Right cardiac atrium (tissue), 5 donors: ENCODE measurements at places on chromosomes 4 and X. TPM values are rescaled to one million over a fixed set of nuclear protein-coding genes. Genes with fewer than 3 reads are reported as not detected.

DNA sequence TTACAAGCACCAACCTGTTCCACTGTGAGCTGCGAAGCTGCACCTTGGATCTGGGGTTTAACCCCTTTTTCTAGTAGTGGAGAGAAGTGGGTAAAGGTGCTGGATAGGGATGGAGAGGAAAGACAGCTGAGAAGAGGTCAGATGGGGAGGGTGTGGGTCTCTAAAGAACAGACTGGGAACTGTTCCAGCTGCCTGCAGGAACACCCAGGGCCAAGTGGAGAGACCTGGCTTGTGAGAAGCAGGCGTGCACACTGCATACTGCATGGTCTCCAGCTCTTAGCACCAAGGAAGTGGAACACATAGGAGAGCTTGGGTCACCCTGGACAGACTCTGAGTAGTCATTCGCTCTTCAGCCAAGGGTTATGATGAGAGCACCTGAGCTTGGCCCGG, 16.1 kb downstream of the BCOR start:
- peak; percentile 4 for DNase-seq

- no peak for DNase-seq
Measured at GRCh38 chr4:114807759-114808404, 209.3 kb downstream of the UGT8 start.

USP26 gene
- polyA plus RNA-seq: not detected

GRCh38 chr4:1168191-1169101, 3.9 kb downstream of the SPON2 start:
- DNase-seq: no peak

- no peak for DNase-seq
Measured at GRCh38 chr4:186296481-186296880, 30.5 kb downstream of the F11 start.

GRCh38 chr4:81257021-81257420, 42.0 kb upstream of the PRKG2 start:
- DNase-seq: no peak

GRCh38 chrX:119181491-119181890, 53.9 kb upstream of the KIAA1210 start:
- peak; percentile 33 for DNase-seq

PRPS2 gene
- 3.6 TPM for polyA plus RNA-seq

PCSK1N gene
- polyA plus RNA-seq: 9.6 TPM

CCDC160 gene
- polyA plus RNA-seq: 0.34 TPM

DNA sequence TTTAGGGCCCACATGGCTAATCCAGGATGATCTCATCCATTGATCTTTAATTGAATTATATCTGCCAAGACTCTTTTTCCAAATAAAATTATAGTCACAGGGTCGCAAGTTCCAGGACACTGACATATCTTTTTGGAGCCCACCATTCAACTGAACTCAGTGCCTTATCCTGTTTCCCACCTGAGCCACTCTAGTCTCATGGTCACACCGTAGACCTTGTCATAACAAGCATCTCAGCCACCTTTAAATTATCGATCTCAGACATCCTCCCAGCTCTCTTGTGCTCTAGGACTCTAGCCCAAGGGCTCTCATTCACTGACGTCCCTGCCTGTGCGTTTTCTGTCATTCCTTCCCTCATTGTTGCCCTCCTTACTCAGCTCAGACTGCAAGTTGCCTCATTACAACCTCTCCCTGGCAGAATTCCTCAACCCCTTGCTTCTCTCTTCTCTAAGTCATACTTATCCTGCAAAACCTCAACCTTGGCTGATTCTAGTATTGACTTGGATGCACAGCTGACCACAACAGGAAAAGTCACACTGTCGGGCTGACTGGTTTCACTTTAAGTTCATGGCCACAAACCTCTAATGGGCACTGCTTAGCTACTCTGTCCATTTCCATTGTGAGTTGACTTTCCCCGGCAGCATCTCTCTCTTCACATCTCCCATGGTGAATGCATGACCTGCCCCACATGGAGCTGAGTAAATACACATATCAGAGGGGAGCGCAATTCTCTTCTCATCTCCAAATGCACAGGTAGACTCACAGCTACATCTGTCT, 91.0 kb upstream of the TRIM2 start:
- DNase-seq: no peak

GRCh38 chr4:127905029-127905428, 24.3 kb downstream of the PLK4 start:
- DNase-seq: no peak

DNA sequence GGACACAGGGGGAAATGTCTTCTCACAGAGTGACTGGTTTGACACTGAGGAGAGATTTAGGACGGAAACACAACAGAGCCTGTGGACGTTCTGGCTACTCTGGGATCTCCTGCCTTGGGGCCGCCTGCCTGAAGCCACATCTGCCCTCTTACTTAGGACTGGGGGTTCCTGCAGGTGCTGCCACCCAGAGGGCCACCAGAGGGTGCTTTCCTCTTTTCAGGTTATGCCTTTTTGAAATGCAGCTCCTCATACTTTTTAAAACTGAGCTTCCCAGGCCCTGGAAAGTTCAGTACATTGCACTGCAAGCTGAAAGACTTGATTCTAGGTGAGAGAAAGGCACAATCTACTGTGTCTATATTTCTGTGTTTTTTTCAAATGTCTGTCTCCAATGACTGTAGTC, 92.2 kb upstream of the PGRMC2 start:
- peak; percentile 60 for DNase-seq

GRCh38 chrX:40543661-40544328, 37.0 kb upstream of the ATP6AP2 start:
- no peak for DNase-seq

DNA sequence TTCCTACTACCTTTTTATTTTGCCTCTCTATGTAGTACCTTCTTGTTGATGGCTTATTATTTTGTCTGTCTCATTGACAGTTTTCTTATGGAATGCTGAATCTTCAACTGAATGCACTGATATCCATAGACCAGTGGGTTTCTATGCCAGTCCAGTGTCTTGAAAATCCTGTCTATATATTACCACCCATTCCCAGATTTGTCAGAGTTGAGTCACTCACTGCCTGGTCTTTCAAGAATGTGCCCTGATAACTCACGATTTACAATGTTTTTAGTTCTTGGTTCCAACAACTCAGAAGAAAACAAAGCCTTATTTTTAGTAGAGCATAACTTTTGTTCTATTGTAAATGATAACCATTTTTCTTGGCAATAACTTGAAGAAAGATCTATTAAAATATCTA, 606.0 kb upstream of the PITX2 start:
- DNase-seq: no peak

DNA sequence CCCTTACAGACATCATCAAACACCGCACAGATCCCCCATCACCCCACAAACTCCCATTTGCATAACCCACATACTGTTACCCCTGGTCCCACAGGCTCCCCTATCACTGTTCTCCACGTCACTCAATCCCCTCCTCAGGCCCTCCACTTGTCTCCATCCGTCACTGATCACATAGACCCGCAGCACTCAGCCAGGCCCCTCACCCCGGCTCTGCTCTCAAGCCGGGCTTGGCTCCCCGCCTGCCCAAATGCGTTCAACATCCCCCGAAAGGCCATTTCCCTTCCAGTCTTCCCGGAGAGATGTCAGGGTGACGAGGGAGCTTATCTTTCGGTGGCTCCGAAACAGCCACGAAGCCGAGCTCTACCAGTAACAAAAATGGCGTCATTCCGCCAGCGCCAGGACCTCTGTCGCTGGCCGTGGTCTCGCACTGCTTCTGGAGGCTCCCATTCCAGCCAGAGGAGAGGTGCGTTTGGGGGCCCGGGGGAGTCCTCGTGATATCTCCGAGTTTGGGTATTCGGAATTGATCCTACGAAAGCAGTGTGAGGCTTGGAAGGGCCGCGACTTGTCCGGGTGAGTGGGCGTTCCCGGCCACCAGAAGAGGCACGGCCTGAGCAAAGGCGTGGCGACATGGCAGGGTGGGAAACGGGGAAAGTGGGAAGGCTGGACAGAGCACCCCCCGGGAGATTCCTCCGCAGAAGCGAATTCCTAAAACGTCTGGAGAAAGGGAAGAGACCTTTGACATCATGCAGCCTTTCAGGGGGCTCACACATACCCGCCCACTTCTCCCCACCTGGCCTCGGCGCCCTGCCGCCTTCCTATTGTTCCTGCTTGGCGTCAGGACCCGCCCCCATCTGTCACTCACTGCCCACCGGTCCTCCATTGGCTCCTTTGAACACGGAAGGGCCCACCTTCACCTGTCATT, at the start of gene ZNF630:
Gene ZNF630 (minus strand): TSS at position 577 of the 922 bp plus-strand sequence. CDS start 4,754 bp downstream, outside the sequence.
- DNase-seq: peak; percentile 85

DNA sequence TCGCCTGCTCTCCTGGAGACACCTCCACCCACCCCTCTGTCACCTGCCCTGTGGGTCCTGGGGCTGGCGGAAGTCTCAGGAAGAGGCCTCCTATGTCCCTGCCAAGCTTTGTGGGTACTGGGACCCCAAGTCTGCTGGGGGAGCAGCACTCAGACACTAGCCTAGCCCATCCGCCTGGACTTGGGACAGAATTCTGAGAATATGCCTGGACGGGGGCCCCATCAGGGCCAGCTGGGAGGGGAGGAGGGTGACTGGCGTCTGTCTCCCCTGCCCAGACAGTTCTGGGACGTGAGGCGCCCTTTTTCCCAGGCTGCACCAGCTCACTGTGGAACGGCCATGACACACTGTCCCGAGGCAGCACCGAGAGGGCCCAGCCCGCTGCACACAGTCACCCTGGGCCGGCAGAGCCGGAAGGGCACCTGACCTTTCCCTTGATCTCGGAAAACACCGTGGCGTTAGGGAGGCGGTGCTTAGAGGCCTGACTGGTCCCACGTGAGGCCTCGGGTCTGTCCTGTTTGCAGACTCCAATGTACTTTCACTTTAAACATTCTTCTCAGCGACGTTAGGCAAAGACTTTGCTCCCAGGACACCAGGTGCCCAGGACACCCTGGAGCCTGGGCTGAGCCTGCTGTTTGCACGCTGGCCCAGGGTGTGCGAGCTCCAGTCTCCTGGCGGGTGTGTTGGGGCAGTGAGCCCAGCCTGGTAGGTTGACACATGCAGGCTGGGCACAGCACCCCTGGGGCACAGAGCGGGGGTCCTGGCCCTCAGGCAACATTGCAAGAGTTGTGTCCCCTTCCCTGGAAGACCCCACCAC, 700 bp downstream of the SLC26A1 start:
- peak; percentile 60 for DNase-seq

WDR19 gene
- 9.6 TPM for polyA plus RNA-seq

DNA sequence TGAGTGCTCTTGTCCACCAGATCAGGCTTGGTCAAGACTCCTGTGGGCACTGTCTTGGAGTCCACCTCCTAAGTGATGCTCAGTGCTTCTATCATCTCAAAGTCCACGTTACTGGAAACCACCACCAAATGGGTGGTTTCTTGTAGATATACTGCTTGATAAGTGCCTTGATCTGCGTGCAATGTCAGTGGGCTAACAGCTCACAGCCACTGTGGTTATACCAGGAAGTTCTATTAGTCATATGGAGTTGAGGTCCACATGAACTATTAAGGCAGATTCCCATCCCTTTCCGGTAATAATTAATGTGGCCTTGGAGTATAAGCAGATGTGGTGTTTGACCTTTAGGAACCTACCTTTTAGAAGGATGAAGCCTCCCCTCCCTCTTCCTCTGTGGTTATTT, 161.9 kb downstream of the ZNF518B start:
- no peak for DNase-seq

SPOCK3 gene
- polyA plus RNA-seq: 0.11 TPM

RNF113A gene
- polyA plus RNA-seq: 11.6 TPM

DNA sequence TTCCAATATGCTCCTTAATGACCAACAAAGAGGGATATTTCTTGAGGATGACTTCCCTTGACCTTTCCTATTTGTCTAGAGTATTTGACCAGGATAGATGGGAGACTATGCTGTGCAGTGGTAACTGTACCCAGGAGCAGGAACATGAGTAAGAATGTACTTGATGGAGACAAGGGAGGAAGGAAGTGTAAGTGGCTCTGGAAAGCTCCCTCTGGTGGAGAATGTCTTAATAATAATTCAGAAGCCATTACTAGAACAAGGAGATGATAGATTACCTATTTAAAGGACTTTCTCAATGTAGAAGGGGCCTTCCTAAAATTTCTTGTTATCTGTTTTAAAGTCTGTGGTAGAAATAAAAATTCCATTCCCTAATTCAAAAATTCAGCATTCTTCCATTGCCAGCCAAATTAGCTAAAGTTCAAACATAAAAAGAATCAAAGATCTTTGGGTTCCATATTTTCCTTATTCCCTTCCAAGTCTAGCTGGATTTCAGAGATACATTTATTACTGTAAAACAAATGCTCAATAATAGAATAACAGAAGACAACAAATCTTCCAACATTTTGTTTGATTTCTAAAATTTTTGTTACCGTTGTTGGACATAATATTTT, 83.8 kb downstream of the GRID2 start:
- DNase-seq: no peak
